Stimulated activated CD4-positive, alpha-beta T cell treated with anti-CD3 and anti-CD28 coated beads, TNF-alpha, amount 100 ng/mL, for 24 hours (primary cell): ENCODE measurements at places on chromosomes 1 and 21.

DNA sequence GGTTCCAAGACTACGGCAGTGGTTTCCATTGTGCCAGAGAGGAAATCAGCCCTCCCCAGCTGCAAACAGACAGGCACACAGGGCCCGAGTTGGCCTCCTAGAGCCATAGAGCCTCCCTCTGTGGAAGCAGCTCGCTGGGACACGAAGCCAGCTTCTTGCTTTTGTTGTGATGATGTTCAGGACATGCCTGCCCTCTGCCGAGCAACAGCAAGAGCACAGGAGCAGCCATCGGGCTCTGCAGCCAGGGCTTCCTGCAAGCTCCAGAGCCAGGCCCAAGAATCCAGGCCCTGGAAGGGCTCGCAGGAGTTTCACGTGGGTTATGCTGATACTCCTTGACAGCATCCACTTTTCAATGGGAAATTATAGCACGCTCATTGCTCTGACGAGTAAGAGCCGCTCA is 18.5 kb downstream of the NPHP4 start:
- DNase-seq: no peak

- DNase-seq: no peak
These were observed 898 bp upstream of the PTGS2 start for GRCh38 chr1:186681121-186681520.

- no peak for DNase-seq
These were observed 4.8 kb downstream of the DCAF8 start for GRCh38 chr1:160257411-160258015.

DNA sequence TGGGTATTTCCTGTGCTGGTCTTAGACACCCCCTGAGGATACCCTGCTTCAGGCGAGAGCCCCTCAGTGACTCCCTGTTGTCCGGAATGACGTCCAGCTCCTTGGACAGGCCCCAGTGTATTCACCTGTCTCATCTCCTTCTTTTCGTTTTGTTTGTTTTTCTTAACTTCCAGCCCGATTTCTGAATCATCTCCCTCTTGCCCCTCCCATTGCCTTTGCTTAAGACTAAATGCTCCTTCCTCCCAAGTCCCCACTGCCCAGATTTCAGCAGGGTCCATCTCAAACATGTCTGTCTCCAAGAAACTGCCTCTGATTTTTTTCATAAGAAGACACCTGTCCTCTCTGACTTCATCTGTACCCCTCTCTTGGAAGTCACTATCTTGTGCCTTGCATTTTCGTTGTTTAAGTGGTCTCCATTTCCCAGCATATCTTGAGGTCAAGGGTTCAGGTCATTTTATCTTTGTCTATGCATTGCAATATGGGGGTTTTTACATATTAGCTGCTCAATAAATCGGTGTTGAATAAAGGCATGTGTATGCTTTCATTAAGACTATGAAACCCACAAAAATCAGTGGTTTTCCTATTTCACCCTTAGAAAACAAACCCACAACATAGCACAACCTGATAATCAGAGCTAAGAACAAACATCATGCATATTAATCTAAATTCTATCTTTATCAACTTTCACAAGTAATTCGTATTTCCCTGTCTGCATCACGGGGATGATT is 58.4 kb upstream of the LGALS8 start:
- no peak for DNase-seq

DNA sequence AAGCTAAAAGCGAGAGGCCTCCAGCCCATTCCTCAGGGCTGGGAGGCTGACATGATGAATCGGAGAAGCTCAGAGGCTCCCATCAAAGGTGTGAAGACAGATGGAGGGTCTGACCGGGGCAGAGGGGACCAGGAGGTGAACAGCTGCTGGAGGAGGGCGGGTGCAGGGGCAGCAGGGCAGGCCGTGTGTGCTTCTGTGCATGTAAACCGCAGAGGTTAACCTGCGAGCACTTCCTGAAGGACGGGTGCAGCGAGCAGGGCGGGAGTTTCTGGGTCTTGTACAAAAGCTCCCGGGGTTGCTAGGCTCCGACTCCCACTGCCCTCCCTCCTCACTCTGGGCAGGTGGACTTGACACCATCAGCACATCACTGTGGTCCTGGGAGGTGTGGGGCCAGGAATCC is 75.2 kb downstream of the PAX7 start:
- no peak for DNase-seq

GRCh38 chr1:108054396-108054795 is 89.4 kb upstream of the VAV3 start:
- no peak for DNase-seq

GRCh38 chr21:42758721-42759593 is 105.5 kb downstream of the PDE9A start:
- DNase-seq: no peak

GRCh38 chr1:184152434-184152898 is 100.9 kb downstream of the TSEN15 start:
- no peak for DNase-seq

GRCh38 chr1:205232945-205233397 is 5.2 kb downstream of the TMCC2 start:
- no peak for DNase-seq

DNA sequence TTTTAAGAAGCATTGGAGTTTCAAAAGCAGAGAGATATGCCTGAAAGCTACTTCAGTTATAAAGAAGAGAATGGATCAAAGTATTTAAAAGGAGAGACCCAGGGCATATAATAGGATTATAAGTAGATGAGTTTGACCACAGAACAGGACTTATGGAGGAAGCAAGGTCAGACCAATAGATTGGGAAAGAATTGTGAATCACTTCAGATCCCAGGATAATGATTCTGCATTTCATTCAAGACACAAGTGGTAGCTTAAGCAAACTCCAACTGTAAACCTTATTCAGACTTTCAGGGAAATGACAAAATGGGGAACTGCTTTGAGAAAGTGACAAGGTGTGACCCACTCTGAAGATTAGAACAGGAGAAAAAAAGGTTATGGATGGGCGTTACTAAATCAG is 18.9 kb upstream of the OR10J5 start:
- no peak for DNase-seq

DNA sequence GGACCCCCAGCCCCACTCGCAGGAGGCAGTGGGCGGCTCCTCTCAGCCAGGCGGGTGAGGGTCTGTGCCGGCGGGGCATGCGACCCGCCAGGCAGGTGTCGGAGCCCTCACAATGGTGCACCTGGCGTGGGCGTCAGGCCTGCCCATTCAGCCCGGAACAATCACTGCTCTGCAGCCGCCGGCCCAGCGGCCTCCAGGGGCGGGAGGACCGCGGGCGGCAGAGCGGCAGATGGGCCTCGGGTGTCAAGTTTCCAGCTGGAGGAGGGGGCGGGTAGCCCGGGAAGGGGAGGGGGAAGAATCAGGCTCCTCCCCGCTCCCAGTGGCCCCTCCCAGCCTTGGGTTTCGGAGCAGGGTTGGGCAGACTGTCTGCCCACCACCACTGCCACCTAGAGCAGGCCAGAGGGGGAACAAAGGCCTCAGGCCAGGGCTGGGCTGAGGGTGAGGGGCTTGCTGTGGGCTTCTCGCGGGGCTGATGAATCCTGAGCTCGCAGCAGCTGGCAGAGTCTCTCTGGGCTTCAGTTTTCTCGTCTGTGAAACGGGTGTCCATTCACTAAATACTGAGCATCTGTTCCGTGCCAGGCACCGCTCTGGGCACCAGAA is 39.5 kb upstream of the CASZ1 start:
- DNase-seq: peak; percentile 2

DNA sequence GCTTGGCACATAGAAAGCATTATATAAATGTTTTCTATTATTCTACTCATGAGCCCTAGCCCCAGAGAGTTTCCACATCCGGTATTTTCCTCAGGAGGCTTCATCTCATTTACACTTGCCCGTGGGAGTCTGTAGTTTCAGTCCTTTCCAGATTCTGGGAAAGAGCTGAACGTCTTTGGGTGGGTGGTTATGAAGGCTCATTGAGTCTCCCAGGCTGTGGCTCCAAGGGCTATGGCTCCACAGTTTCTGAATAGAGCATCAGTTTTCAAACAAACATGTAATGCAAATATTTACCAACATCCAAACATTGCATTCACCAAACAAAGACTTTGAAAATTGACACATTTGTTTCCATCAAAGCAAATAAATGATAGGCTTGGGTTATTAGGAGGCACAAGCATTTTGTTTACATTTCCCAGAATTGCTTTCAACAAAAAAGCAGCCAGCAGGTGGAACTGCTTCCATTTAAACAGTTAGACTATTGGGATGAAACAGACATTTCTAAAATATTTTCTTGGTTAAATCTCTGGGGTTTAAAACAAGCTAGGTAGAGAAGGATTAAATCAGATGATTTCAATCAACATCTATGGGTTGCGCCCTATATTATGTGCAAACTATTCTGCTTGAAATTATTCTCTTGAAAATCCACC is 1.3 kb upstream of the LEMD1 start:
- no peak for DNase-seq

- no peak for DNase-seq
These were observed 99.7 kb downstream of the NMNAT2 start for GRCh38 chr1:183318433-183318832.

GRCh38 chr1:79281442-79281841 is 274.9 kb upstream of the ADGRL4 start:
- DNase-seq: no peak

DNA sequence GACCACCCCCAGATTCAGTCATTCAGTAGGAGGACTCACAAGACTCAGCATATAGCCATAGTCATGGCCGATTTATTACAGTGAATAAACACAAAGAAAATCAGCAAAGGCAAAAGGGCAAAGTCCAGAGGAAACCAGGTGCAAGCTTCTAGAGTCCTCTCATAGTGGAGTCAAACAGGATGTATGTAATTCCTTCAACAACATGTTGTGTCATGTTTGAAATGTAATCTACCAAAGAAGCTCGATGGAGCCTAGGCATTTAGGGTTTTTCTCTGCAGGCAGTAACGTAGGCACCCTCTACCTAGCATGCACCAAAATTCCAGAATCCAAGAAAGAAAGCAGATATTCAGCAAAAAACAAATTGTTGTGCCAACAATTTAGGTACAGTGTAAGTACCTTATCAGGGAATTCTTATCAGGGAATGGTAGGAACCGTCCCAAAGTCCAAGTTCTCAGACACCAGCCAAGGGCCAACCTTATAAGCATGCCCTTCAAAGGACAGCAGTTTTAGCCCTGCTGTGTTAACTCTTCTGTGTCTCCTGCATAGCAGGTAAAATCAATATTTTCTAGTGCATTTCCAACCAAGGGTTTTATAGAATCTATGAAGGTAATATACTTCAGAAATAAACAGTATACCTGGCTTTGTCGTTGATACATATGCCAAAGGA is 16.1 kb upstream of the SLAMF6 start:
- no peak for DNase-seq

DNA sequence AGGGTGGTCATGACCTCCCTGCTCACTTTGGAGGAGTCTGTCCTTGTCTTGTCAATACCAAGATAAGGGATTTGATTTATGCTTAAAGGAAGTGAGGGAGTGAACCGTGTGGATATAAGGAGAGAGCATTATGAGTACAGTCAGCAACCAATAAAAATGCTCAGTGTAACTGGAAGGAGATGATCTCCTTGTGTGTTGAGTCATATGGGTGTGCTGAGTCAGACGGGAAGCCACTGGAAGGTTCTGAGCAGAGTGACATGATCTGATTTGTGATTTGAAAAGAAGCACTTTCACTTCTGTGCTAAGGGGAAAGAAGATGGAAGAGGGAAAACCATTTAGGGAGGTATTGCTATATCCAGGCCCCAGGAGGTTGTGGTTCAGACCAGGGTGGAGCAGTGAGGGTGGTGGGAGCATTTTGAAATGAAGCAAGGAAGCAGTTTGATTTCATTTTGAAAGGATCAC is 2.5 kb upstream of the BCL10 start:
- no peak for DNase-seq

DNA sequence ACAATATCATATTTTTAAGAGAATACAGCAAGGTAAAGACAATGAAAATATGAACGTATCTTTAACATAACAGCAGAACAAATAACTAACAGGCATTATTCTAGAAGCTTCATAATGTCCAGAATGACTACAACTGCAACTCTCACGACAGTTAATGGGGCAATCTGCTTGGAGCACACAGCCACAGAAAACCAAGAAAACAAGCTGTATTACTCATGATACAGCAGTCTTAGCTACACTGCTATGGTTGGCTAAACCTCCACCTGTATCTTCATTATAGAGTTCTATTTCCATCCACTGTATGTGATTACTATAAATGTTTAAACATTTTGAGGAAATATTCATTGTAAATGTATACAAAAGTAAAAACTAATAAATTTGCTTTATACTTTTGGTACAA is 139.9 kb downstream of the DPYD start:
- DNase-seq: no peak

GRCh38 chr1:168835176-168835575 is 106.2 kb upstream of the DPT start:
- DNase-seq: no peak

GRCh38 chr1:22855668-22856606 is 116.7 kb downstream of the LACTBL1 start:
- no peak for DNase-seq

GRCh38 chr1:161839591-161839990 is 73.5 kb downstream of the ATF6 start:
- no peak for DNase-seq

GRCh38 chr1:94624203-94624602 is 82.6 kb upstream of the F3 start:
- DNase-seq: no peak

DNA sequence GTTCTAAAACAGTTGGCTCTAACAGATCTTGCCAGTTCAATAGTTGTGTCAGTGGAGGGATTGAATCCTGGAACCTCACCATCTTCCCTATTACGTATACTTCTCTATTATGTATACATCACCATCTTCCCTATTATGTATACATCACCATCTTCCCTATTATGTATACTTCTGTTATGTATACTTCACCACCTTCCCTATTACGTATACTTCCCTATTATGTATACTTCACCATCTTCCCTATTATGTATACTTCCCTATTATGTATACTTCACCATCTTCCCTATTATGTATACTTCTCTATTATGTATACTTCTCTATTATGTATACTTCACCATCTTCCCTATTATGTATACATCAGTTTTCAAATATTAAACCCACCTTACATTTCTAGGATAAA is 34.4 kb upstream of the HP1BP3 start:
- no peak for DNase-seq

DNA sequence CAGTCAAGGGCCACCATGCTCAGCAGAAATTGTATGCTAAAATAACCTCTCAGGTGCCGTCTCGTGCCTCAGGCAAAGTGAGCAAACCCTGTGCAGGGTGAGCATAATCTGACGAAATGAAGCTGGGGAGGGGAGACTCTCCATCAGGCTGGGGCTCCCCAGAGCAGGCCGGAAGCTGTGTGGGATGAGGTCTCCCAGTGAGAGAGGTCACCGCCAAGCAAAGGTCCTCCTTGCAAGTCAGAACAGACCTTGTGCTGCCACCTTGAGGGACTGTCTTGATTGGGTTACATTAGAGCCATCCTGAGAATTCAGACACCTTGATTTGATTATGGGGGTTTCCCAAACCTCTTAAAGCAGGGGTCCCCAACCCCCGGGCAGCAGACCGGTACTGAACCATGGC is 64.2 kb downstream of the ZNF684 start:
- DNase-seq: no peak

DNA sequence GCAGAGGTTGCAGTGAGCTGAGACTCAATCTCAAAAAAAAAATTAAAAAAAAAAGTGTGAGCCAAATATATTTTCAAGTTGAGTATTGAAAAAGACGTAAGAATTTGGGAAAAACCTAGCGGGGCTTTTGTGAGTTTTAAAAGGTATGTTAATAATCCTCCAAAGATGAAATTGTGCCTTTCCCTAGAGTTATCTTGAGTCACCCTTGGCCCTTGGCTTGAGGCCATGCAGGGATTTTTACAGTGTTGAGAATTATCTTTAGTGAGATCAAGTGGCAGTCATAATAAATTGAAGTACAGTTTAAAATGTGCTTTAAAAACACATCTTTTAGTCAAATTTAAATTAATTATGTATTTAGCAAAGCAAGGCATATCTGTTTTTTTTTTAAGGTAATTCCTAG is 32.7 kb downstream of the PPP2R5A start:
- no peak for DNase-seq

- no peak for DNase-seq
These were observed 233.9 kb downstream of the SLC45A1 start for GRCh38 chr1:8551613-8552489.
